ENCODE measurements at places on chromosomes 6 and 20.

DNA sequence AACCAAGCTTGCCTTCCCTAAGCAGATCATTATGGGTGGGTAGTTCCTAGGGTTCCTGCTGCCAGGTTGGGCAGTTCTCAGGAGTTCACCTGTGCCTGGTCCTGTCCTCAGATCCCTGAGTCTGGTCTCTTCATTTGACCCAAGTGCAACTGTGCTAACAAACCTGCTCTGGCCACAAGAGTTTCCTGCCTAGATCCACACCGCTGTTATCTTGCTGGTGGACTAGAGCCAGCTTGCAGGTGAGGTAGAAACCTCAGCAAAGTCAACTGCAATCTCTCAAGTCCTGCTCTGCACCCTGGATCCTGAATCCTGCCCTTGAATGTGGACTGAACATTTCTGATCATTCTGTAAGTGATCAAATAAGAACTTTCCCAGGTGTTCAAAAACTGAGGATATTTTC, 191.8 kb upstream of the LRFN2 start:
- no peak for DNase-seq

DNA sequence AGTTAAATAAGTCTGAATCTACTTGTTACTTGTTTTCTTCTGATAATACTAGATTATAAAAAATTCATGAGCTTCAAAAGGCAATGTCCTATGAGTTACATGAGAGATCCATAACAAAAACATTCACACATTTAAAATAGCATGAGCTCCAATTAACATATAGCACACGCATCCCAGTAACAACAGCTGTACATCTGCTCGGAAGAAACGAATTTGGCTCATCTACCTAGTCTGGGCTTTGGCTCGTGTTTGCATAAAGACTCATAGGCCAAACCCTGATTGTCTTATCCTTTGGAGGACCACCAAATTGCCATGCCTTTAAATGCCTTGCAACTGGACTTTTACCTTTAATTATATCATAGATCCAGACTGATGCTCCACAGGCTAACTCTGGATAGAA, 259.7 kb upstream of the CHD6 start:
- no peak for DNase-seq

DNA sequence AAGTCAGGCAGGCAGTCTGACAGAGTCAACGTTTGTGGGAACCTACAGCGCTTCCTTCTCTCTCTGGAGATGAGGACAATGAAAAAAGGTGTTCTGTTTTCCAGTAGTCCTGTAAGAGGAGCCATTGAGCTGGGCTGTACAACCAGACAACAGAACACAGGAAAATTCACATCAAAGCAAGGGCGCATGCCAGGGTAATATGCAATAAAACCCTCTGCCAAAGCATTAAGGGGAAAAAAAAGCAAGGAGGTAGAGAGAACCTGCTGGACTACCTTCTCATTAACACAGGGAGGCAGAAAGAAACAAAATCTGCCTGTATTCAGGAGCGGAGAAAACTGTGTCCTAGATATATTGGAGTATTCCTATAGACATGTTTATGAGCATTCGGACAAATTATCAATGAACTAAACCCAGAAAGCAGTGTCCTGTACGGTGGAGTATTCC, 1.3 kb downstream of the RNF24 start:
- DNase-seq = peak; percentile 55

DNA sequence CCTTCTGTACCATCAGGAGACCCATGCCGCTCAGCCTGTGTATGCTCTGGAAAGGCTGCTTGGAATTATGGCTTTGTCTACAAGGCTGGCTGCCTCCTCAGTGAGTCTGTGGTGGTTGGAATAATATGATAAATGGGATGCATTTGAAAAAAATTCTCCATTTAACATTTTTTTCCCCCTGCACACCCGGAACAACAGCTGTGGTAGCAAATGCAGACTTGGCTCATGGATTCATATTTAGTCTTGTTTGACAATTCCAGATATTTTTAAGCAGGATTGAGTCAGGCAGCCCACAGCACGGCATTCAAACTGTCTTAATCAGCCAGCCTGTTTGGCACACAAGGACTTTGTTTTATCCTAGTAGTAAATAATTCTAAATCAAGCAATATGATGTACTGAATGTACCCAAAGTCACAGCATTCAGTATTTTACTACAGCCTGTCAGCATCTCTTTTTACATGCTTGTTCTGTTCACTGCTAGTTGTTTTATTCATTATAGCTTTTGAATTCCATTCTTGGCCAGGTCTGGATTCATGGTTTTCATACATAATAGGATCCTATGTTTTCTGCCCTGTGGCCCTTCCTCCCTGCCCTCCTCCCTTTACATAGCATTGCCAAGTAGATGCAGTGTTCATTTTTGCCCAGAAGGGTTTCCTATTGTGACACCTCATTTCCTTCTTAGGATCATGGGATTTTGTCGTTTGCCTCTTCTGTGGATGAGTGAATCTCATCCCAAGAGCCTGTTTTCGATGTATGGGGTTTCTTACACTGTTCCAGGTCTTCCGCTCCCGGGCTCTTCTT, 68.1 kb downstream of the LRRC1 start:
- DNase-seq = no peak

GRCh38 chr20:41563087-41563486, 55.1 kb downstream of the CHD6 start:
- no peak for DNase-seq

GRCh38 chr20:47318027-47318585, 38.4 kb downstream of the ZMYND8 start:
- DNase-seq = no peak

- no peak for DNase-seq
Observed at GRCh38 chr20:33019465-33020277, 11.8 kb upstream of the BPIFB6 start.

Measured in CD4-positive, alpha-beta T cell treated with Interleukin-21 for 1 hour (primary cell).